Coronary artery (tissue), 2 donors: ENCODE measurements at places on chromosomes 5 and 9.

- DNase-seq, result no peak
Measured at GRCh38 chr9:95249986-95250385, 67.5 kb downstream of the FANCC start.

GRCh38 chr5:109927639-109928038, 237.9 kb downstream of the MAN2A1 start:
- no peak for DNase-seq

- DNase-seq, result no peak
Measured at GRCh38 chr9:18874069-18874468, 158.9 kb downstream of the SAXO1 start.

DNA sequence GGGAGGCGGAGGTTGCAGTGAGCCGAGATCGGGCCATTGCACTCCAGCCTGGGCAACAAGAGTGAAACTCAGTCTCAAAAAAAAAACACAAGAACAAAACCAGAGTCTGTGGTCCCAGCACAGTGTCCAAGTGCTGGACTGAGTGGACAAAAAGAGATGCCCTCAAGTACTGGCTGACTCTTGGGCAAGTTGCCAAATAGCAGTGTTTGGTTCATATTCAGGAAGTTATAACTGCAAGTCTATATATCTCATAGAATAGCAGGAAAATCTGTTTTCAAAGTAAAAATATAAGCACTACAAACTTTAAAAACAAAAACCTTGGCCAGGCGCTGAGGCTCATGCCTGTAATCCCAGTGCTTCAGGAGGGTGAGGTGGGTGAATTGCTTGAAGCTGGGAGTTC, 7.3 kb downstream of the HABP4 start:
- DNase-seq, result no peak

- DNase-seq, result no peak
Measured at GRCh38 chr5:30436691-30437090, 756.8 kb upstream of the CDH6 start.

GRCh38 chr5:66647146-66647856, 51.1 kb downstream of the MAST4 start:
- DNase-seq, result no peak

DNA sequence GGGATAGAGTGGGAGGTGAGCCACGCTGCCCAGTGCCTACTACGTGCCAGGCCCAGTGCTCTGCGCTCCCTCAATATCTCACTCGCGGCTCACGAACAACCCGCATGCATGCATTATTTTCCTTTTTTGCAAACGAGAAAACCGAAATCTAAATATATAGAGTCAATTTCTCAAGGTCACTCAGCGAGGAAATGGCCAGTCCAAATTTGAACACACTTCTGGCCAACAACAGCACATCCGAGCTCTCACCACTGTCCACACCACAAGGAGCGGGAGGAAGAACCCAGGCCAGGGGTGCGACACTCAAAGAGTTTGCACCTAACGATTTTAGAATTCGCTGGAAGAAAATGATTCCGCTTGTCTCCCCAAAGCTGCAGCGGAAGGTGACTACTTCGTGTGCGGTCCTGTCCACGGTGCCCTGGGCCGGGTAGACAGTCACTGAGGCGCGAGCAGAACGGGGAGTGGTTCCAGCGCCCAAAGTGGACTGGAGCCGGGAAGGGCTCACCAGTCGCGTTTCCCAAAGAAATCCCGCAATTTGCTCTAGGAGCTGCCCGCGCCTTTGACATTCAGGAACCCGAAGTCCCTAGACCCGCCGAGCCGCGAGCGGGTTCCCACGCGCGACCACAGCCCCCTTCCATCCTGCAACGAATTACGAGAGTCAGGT, 1.1 kb upstream of the TLX3 start:
- DNase-seq, result no peak

DNA sequence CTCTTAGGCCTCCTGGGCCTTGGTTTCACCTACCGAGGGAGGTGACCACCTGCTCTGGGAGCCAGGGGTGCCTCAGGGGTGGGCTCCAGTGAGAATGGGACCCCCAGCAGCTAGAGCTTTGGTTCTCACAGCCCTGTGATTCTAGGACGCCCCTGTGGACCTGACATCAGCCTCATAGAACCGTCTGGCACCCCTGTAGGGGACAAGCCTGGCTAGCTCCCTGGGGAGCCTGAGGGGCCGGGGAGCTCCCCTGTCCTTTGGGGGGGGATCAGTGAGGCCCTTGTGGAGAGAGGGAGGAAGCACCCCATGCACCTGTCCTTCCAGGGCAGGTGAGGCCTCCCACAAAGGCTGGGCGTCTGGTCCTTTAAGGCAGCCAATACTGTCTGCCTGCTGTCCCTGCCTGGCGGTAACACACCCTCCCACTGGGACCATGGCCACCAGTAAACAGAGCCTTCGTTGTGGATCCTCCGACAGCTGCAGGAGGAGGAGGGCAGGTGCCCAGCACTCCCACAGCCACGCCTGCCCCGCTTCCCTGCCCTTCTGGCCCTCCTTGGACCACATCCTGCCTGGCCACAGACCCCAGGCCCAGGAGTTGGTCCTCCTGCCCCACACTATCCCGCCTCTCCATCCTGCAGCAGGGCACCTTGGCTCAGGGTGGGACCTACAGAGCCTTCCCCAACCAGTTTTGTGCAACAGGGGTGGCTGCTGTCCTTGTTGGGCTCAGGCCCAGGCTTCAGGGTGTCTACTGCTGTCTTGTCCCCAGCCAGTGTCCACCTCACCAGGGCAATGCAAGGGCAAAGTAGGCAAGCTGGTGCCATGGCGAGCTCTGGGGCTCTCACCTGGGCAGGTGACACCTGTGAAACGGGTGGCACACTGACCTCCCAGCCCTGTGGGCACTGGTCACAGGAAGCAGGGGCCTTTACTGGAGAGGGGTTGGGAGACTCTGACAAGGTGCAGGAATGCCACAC, 3.0 kb upstream of the TUBB4B start:
- DNase-seq, result no peak

- peak; percentile 77 for DNase-seq
Measured at GRCh38 chr5:14143841-14144585, 871 bp downstream of the TRIO start.

DNA sequence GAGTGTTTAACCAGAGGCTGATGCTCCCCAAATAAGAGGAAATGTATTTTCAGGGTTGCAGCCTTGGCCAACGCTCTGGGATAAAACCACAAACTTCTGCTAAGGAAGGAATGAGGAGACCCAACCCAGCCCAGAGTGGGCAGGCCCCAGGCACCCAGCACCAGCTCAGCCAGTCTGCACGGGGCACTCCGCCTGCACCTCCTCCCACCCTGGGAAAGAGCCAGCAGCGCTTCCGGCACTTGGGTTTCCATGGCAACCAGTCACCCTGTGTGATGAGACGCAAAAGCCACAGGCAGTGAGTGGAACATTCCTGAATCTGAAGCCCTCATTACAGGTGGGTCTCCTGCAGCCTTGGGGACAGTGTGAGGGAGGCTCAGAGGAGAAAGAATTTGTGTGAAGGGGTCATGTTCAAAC, 85.2 kb upstream of the ZBTB43 start:
- peak; percentile 75 for DNase-seq

DNA sequence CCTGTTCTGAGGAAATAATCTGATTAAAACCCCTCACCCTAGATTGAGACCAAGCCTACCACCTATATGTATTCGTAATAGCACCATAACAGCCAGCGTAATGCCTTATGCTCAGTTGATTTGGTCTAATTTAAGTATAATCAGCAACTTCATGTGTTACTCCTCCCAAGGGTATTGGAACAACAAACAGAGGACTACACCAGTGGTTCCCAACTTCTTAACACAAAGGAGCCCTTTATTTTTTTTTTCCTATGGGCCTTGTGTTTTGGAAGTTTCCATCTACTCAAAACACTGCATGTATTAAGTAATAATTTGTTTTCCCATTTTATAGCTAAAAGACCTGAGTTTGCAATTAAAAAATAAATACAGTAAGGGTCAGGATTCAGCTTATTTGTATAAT, 140.7 kb downstream of the ADAMTSL1 start:
- DNase-seq, result no peak

DNA sequence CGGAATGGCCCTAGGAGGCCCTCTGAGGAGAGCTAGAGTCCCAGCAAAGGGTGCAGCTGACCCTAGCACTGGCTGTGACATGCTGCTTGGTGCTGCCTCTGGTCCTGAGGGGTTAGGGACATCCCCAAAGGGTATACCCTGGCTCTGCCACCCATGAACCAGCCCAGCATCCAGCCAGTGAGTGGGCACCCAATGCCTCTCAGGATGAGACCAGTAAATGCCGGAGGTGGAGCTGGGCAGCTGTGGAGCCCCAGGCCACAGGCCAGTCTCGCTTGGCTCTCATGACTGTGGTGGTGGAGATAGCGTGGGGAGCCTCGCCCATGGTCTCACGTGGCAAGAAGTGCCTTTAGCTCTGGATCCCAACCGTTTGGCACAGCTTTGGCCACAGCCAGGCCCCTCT, 3.7 kb upstream of the CEL start:
- no peak for DNase-seq

GRCh38 chr5:87524217-87524616, 111.5 kb upstream of the CCNH start:
- no peak for DNase-seq

GRCh38 chr9:109254317-109254716, 66.5 kb downstream of the EPB41L4B start:
- DNase-seq, result no peak

- peak; percentile 3 for DNase-seq
Measured at GRCh38 chr5:172089298-172090117, 83.1 kb upstream of the FBXW11 start.

- no peak for DNase-seq
Measured at GRCh38 chr5:40453689-40454088, 226.0 kb upstream of the PTGER4 start.

GRCh38 chr5:154309805-154310204, 119.3 kb downstream of the GALNT10 start:
- DNase-seq, result no peak

GRCh38 chr9:19161257-19162025, 34.1 kb upstream of the PLIN2 start:
- no peak for DNase-seq

DNA sequence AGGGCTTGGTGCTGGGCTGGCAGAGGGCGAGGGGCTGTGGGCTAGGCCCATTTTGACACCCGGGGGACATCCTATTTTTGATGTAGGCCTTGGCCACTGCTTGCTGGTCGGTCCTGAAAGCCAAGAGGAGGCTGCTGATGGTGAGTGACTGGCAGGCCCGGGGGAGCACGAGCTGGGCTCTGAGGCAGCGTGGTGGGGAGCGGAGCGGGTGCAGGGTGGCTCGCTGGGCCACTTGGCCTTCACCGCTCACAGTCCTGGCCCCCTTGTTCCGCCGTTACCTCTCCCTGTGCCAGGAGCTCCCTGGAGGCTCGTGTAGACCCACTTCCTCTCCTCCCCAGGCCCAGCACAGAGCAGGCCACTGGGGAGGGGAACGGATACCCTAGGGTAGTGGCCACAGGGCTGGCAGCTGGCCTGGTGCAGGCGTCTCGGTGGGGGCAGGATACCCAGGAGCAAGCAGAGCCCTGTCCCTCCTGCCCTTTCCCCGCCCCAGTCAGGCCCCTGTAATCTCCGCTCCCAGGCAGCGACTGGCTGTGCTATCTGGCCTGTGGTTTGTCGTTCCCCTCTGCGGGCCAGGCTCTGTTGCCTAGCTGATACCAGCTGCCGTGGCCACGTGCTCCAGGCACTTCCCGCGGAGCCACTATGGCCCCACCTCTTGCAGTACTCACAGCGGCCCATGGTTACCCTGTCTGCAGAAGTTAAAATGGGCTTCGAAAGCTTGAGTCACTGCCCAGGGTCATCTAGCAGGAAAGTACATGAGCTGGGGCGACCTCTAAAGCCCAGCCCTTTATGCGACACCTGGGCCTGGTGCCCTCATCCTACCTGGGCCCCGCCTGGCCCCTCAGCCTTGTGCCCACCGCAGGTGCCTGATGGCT, 11.7 kb upstream of the DOLPP1 start:
- no peak for DNase-seq

GRCh38 chr9:33129251-33129885, 37.8 kb downstream of the B4GALT1 start:
- no peak for DNase-seq

GRCh38 chr5:103638979-103639378, 76.4 kb upstream of the NUDT12 start:
- DNase-seq, result no peak

- DNase-seq, result no peak
Measured at GRCh38 chr9:122056484-122056883, 36.6 kb downstream of the TTLL11 start.

DNA sequence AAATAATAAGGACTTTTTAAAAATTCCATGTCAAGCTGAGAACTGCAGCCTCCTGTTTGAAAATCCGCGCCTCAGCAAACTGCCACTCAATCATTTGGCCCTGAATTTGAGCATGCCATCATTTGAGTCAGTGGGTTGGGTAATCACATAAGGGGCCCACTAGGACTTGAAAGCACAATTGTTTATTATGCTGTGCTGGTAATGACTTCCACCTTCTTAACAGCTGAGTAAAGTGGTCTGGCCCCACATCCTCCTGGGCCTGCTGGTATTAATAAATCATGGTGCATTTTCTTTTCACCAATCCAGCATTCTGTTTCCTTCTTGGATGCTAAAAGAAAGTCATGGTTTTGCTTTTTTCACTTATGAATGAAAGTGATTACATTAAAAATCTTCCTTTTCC, 103.0 kb upstream of the CTSL start:
- DNase-seq, result no peak

- DNase-seq, result no peak
Measured at GRCh38 chr9:128995791-128996190, 32.3 kb downstream of the SH3GLB2 start.

GRCh38 chr9:82791692-82792091, 271.2 kb downstream of the RASEF start:
- no peak for DNase-seq

GRCh38 chr9:83081846-83082245, 18.9 kb upstream of the RASEF start:
- no peak for DNase-seq

- no peak for DNase-seq
Measured at GRCh38 chr9:91334053-91334452, 27.7 kb downstream of the AUH start.

- no peak for DNase-seq
Measured at GRCh38 chr9:116165912-116166311, 12.3 kb downstream of the PAPPA start.

- no peak for DNase-seq
Measured at GRCh38 chr9:3646226-3646625, 120.4 kb upstream of the RFX3 start.

DNA sequence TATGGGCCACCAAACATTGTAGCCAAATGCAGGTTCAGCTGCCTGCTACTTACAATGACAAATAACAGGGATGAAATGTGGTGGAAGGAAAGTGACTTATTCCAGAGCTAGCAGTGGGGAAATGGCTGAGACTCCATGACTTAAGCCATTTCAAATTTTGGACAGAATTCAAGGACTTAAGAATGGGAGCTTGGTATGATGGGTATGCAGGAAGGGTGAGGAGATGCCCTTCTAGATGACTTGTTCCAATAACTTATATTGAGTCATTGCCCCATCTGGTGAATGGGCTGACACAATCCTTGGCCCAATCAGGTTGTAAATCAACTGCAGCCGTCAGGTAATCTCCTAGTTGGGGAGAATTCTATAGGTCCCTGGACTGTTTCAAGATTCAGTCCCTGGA, 230.7 kb upstream of the SGCD start:
- no peak for DNase-seq

- no peak for DNase-seq
Measured at GRCh38 chr9:127614961-127615360, 2.9 kb downstream of the STXBP1 start.

GRCh38 chr5:156685481-156685880, 164.6 kb upstream of the PPP1R2B start:
- no peak for DNase-seq

- no peak for DNase-seq
Measured at GRCh38 chr5:17406423-17406838, 91.6 kb upstream of the TAF11L2 start.

GRCh38 chr5:181223729-181224389, 778 bp downstream of the TRIM41 start:
- peak; percentile 86 for DNase-seq
